ENCODE measurements at places on chromosomes 11 and 22.

DNA sequence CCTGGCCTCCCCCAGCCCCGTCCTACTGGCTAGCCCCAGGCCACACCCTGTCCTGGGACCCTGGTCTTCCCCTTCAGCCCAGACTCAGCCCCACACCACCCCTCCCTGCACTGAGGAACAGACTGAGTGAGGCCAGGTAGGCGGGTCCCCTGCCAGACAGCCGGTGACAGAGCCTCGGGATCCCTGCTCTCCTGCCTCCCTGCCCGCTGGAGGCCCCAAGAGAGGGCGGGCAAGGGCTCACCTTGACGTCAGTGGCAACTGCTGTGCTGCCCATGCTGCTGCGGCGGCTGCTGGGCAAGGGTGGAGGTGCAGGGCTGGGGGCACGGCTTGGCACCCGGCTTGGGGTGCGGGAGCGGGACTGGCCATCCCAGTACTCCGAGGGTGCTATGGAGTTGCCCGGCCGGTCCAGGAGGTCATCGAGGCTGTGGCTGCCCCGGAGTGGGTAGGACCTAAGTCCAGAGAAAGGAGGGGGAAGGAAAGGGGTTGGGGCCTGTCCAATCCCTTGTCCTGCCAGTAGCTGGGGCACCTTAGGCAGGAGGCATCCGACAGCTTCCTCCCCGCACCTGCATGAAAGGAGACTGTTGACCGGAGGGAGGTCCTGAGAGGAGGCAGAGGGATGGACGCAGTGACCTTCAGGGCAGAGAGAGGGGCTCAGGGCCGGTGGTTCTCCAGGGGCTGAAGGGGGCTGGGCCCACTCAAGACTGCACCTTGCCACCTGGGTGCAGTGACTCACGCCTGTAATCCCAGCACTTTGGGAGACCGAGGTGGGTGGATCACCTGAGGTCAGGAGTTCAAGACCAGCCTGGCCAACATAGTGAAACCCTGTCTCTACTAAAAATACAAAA, 2.2 kb upstream of the SLC16A8 start:
- DNase-seq, result no peak

DNA sequence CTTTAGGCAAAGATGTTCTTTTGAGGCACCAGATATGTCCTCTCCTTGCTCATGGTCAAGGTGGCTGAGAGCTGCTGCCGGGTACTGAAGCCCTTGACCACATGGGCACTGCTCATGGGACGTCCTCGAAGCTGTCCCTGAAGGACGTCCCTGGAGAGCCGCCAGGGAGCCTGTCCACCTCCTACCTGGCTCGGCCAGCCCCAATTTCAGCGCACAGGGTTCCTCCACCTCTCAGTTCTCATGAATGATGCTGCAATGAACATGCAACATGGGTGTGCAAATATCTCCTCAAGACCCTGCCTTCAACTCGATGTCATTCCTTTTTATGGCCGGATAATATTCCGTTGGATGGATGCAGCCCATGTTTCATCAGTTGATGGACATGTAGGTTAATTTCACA, 24.4 kb upstream of the TOLLIP start:
- no peak for DNase-seq

DNA sequence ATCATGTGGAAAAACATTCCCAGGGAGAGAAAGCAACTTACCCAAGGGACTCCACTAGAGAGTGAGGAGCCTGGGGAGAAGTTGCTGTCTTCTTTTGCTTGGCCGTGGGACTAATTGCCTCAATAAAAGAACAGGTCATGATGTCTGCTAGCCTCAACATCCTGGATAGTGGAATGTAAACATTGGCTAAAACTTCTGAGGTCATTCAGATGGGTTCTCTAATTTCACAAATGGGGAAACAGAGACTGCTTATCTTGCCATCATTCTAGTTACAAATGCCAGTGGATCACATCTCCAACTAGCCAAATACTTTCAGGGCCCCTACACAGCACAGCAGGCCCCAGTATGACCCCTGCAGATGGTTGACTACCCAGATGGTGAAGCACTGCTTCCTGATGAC, 28.4 kb upstream of the PAMR1 start:
- no peak for DNase-seq

- no peak for DNase-seq
Observed at GRCh38 chr11:34893416-34893815, 22.8 kb downstream of the APIP start.

- peak; percentile 41 for DNase-seq
Observed at GRCh38 chr11:75768112-75768908, at the start of gene DGAT2. Gene DGAT2, plus strand, starts transcription at chr11:75768778. Its CDS starts 214 bp downstream, at chr11:75768992.

DNA sequence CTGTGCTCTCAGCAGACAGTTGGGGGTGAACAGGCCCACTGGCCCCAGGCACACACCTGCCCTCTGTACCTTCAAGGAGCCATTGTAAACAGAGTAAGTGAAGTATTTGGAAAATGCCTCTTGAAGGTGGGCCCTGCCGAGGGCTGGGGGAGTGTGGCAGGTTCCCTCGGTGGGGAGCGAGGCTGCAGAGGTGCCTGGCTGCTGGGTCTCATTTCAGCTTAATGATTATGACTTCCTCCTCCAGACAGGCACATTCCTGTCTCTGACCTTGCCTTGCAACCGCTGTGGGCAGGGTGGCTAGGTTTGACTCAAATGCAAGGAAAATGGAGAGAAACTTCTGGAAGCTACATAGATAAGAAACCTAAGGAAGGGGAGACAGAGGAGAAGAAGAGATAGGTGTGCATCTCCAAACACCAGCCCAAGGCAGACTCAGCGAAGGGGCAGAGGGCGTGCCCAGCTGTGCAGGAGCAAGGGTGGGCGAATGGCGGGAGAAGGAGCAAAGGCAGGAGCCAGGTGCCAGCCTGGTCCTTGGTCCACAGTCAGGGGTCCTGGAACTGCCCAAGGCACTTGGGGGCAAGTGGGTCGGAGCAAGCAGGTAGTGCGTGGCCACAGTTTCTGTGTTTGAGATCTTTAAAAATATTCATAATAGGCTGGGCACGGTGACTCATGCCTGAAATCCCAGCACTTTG, 14.0 kb downstream of the GRAMD4 start:
- DNase-seq, result no peak

GRCh38 chr11:72798361-72798760, 4.5 kb upstream of the STARD10 start:
- no peak for DNase-seq

GRCh38 chr22:36492109-36492508, 10.7 kb upstream of the TXN2 start:
- no peak for DNase-seq

- no peak for DNase-seq
Observed at GRCh38 chr11:72965672-72966071, 151.5 kb downstream of the ATG16L2 start.

DNA sequence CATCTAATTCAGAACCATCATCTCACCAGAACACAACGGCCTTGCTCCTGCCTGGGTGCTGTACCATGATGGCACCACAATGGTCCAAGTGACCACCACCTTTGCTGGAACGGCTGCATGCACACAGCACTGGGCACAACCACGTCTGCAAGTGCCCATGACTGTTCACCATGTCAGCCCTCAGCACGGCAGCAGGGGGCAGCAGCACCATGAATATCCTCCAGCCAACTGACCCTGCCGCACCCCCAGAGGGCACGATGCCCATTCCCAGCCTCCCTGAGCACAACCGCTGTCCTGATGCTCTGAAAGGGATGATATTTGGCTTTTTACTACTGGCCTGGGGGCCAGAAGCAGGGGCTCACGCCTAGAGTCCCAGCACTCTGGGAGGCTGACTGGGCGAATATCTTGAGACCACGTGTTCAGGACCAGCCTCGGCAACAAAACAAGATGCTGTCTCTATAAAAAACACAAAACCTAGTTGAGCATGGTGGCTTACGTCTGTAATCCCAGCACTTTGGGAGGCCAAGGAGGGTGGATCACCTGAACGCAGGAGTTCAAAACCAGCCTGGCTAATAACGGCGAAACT, 25.7 kb downstream of the DRD4 start:
- DNase-seq, result peak; percentile 16

DNA sequence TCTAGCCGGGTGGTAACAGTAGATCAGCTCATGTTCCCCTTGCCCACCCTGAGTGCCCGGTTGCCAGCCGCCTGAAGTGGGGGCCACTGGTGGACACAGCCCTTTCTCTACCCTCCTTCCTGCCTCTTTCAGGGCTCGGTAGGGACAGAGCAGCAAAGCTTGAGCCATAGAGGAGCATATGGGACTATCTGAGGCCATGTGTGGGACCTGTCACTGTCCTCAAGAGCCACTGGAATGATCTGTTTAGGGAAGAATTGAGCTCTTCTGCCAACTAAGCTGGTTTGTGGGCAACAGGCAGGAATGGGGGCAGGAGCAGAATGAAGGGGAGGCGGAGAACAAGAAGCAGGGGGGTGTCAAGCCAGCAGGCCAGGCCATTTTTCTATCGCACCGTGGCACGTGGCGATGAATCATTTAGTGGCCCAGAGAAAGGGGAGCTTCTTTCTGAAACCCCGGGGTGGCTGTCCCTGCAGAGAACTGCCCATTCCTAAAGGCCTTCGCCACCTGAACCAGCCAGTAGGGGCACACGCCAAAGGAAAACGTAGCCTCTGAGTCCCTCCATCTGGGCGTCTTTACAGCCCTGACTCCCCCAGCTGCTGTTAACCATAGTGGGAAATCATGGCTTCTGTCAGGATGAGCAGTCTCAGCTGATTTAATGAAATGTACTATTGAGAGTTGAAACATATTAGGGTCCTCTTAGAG, 8.8 kb downstream of the ASPHD2 start:
- DNase-seq, result no peak

GRCh38 chr22:48908547-48908946, 919.1 kb downstream of the BRD1 start:
- no peak for DNase-seq

- DNase-seq, result no peak
Observed at GRCh38 chr11:62574363-62575071, 826 bp upstream of the EEF1G start.

GRCh38 chr11:102001657-102002338, 45.4 kb upstream of the CFAP300 start:
- no peak for DNase-seq

- no peak for DNase-seq
Observed at GRCh38 chr11:106619320-106619990, 398.8 kb downstream of the GUCY1A2 start.

DNA sequence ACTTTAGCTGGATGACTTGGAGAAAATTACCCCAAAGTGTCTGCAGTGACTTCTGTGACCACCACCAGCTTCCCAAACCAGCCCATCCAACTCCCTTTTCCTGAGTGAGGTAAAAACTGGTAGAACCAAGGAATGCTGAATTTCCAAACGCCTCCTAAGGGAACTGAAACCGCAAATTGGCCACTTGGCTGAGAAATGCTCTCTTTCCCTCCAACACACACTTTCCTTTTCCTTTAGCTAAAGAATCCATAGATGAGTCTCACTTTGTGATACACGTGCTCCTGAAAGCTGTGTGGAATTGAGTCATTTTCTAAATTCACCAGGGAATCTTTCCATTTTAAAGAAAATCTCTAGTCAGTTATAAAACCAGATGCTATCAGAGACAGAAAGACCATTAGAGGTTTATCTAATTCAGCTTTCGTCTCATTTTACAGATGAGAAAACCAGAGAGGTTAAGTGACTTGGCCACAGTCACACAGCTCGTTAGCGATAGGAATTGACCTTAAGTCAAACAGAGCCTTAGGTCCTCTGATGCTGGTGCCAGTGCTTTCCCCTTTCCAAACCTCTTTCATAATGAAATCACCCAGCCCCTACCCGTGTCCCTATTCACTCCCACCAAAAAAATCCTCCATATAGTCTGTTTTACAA, 137.2 kb downstream of the COMMD9 start:
- no peak for DNase-seq

DNA sequence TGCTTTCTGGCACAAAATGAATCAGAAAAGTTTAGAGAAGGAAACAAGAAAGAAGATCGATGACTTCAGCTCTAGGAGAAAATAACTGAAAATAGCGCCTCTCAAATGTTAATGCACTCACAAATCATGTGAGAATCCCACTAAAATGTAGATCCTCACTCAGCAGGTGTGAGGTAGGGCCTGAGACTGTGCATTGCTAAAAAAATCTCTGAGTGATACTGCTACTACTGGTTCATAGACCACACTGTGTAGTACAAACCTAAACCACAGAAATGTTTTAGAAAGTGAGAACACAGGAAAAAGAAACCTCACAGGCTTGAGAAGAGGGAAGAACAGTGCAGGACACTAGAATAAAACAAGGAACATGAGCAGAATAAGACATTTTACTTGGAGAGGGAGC, 2.0 kb downstream of the OR8D4 start:
- no peak for DNase-seq

- no peak for DNase-seq
Observed at GRCh38 chr11:2555891-2556290, 111.1 kb downstream of the KCNQ1 start.

DNA sequence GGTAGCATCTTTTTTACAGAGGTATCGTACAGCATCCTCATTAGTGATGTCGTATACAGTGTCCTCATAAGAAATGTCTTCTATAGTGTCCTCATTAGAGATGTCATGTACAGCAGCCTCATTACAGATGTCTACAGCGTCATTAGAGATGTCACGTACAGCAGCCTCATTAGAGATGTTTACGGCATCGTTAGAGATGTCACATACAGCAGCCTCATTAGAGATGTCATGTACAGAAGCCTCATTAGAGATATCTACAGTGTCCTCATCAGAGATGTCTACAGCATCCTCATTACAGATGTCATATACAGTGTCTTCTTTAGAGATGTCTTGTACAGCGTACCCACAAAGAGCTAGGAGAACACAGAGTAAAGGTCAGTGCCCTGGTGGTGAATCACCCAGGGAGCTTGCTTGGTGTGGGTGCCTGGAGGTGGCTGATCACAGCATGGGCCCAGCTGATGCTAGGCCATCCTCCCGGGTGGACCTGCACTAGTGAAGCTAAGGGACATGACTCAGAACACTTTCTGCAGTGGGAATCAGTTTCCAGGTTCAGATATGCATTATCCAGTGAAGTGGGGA, 109.2 kb downstream of the IGLL1 start:
- no peak for DNase-seq

DNA sequence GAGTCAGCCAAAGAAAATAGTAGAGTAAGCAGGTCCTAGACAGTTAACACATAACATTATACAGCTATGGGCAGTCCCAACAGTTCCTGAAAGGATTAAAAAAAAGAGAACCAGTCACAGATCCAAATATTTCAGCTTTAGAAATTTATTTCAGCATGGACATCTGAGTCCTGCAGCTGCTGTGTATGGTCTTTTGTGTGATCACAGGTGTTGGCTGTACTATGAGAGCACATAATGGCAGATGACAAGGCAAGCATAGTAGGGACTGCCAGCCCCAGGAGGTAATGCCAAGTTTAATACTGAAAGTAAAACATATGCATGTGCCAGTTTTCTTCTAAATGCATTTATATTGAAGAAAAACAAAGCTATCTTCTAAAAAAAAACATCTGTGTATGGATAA, 158.1 kb downstream of the GRIA4 start:
- DNase-seq, result no peak

DNA sequence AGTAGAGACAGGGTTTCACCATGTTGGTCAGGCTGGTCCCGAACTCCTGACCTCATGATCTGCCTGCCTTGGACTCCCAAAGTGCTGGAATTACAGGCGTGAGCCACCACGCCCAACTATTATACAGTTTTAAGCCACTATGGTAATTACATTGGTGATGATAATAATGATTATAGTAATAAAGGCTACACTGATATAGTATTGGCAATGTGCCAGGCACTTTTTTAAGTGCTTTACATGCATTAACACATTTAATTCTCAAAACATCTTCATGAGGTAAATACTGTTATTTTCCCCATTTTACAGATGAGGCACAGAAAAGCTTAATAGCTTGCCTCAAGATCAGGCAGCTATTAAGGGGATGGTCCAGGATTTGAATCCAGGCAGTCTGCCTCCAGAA, 222.5 kb downstream of the SOX6 start:
- no peak for DNase-seq
